ENCODE measurements at places on chromosomes 13 and 19.

DNA sequence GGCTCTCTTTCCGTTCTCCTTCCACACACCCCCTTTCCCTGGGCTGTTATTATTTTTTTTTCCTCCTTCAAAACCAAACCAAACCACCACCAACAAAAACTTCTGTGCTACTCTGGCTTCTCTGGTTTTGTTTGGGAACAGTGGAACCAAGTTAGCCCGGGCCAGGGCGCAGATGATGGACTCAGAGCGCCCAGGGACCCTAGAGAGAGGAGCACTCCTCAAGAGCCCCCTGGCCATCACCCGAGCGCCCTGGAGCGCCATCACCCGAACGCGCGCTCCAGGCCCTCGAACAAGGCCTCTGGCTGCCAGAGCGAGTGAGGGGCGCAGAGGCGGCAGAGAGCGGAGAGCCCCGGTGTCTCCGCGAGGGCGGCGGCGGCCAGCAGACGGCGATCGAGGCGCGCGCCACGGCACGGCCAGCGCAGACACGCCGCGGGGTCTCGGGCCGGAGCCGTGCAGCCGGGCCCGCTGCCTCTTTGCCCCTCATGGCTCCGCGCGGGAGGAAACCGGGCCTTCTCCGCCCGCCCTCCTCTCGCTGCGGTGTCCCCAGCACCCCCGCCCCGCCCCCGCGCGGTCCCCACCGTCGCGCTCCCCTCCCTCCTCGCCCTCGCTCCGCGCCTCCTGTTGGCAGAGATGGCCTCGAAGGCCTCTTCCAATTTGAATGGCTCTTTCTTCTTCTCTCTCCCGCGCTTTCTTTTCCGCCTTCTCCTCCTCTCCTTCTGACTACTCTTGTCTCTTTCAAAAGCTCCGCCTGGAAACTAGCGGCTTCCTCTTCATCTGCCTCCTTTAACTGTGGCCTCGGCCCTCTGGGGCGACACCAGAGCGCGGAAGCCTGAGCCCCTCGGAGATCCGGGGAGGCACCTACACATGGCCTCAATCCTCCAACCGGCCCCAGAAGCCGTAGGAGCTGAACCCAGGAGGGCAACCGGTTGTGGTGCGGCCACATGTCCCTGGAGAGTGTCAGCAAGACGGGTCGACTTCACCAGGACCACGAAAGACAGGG lies 4.1 kb upstream of the SOX1 start:
- DNase-seq: no peak

GRCh38 chr19:5369962-5370367 lies 29.4 kb upstream of the PTPRS start:
- peak; percentile 61 for DNase-seq

GRCh38 chr13:84672616-84673015 lies 790.3 kb upstream of the SLITRK1 start:
- no peak for DNase-seq

GRCh38 chr13:100154842-100155416 lies 66.0 kb downstream of the PCCA start:
- DNase-seq: no peak

DNA sequence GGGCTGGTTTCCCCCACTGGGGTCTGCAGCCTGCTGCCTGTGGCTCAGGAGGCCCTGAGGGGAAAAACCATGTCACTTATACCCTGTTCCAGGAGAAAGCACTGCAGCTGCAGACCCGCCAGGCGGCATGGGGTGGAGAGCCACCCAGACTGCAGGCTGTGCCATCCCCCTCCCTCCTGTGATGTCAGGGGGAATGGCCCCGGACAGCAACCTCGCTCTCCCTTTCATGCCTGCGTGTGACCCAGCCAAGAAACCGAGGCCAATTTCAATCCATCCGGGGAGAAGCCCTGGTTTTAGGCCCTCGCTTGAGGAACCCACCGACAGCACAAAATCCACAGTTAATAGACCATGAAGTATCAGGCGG lies 37.2 kb upstream of the MATK start:
- DNase-seq: no peak

DNA sequence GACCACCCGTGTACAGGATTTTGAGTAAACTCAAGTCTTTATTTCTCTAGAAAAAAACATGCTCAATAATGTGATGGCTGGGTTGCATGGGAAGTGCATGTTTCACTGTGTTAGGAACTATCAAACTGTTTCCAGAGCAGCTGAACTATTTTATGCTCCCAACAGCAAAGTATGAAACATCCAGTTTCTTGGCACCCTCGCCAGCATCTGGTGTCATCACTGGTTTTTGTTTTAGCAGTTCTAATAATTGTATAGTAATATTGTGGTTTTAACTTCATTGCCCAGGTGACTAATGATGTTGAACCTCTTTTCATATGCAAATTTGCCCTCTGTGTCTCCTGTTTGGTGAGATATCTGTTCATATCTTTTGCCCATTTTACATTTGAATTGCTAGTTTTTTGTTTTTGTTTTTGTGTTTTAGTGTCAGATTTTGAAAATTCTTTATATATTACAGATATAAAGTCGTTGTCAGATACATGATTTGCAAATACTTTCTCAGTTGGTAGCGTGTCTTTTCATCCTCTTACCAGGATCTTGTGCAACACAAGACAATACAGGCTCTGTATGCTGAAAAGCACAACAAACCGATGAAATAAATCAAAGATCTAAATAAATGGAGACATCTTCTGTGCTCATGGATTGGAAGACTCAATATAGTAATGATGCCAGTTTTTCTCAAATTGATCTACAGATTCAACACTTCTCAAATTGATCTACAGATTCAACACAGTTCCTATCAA lies 87.8 kb downstream of the IPO5 start:
- DNase-seq: no peak

GRCh38 chr13:54445453-54445852 lies 1416.8 kb downstream of the OLFM4 start:
- no peak for DNase-seq

- DNase-seq: no peak
Observed at GRCh38 chr19:51781999-51782398, 13.0 kb upstream of the FPR3 start.

GRCh38 chr19:10335352-10335985 lies 2.1 kb upstream of the RAVER1 start:
- no peak for DNase-seq

DNA sequence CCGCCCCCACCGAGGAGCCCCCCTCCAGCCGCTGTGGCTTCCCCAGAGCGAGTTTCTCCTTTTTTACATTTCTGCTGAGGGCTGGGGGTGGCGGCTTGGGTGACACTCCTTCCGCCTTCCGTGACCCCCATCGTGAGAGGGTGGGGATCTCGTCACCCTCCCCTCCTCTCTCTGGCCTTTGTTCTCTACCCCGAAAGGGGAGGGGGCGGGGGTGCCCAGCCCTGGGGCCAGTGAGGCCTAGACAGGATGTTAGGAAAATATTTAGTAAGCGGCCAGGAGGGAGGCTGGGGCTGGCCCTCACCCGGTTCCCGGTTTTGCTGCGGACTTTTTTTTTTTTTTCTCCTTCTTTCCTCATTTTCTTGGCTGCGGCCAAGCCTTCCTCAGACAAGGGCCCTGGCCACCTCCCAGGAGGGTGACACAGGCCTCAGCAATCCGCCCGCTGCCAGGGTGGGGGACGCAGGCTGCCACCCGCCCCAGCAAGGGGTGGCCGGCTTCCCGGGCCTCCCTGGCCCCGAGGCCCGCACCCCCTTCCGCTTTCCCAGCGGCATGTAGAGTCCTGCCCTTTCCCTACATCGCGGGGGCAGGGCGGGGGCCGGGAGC lies 3.9 kb downstream of the MIDN start:
- DNase-seq: no peak

DNA sequence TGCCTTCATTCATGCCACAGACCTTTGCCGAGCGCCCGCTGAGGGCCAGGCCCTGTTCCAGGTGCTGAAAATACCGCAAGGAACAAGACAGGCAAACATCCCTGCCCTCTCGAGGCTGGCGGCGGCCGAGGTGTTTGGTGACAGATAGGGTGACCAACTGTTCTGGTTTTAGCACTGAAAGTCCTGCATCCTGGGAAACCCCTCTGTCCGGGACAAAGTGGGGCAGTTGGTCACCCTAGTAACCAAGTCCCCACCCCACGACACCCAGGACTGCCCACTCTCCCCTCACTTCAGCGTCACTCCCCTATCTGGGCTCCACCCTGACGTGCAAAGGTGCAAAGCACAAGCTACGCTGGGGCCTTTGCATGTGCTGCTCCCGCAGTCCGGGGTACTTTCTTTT lies 17.3 kb downstream of the ZBTB7A start:
- no peak for DNase-seq

- no peak for DNase-seq
Observed at GRCh38 chr13:51249770-51250741, 27.9 kb downstream of the FAM124A start.

DNA sequence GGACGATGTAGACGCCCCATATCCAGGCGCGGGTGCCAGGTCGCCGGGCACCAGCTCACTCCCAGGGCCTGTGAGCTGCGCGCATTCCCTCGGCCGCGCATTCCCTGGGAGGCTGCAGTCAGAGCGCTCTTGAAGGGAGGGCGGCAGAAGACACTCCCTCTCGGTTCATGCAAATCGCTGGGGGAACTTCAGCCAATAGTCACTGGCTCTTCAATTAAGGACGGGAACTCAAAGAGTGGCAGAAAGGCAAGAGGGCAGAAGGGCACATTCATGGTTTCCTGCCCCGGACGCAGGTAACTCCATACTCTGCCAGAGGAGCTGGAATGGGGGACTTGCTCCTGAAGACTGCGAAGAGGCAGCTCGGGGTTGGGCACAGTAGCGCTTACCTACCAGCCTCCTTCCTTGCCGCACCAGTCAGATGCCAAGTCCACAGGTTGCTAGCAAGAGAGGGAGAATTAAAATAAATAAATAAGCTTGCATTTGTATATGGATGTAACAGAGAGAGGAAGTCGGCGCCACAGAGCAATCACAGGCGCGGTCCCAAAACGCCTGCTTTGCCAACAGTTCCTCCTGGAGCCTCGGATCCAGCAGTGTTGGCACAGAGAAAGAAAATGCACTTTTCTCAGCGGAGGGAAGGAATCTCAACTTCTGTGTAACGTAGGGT lies 459 bp downstream of the PCDH20 start:
- DNase-seq: no peak

DNA sequence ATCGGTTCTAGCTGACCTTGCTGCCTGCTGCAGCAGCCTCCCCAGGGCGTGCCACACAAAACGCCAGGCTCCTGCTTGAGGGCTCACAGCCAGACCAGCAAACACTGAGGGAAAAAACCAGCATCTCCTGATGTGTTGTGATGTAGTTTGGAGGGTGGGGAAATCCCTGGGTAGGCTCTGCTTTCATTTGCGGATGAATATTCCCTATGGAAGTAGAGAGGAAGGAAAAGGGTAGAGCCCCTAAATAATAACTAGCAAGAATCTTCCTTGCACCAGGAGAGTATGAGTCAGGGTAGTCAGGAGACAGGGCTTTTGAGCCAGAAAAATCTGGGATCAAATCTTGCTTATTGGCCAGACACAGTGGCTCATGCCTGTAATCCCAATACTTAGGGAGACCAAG lies 545.3 kb downstream of the RFC3 start:
- DNase-seq: no peak

DNA sequence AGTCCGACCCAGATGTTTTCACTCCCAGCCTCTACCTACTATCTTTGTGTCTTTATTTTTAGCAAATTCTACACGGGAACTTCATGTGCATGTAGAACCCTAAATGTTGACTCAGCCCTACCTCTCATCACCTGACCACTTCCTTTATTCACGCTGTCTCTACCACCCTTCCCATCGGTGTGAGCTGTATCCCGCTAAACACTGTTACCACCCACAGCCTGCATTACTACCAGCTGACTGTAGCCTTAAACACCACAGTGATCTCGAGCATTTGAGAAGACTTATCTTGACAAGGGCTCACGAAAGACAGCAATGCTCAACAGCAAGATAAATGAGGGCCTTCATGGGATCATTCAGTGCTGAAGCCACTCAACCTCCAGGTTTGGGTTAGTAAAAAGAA lies 15.1 kb downstream of the NCR1 start:
- DNase-seq: no peak

GRCh38 chr13:109761695-109762094 lies 24.7 kb downstream of the IRS2 start:
- DNase-seq: no peak

- no peak for DNase-seq
Observed at GRCh38 chr13:37595162-37595561, 3.4 kb downstream of the POSTN start.
